ENCODE measurements at places on chromosomes 4 and X.

- DNase-seq, result no peak
These were observed 5.2 kb upstream of the ENAM start for GRCh38 chr4:70623323-70623722.

- DNase-seq, result no peak
These were observed 34.2 kb downstream of the FAT1 start for GRCh38 chr4:186689476-186689875.

- no peak for DNase-seq
These were observed 41.4 kb upstream of the MAGEA4 start for GRCh38 chrX:151871244-151871643.

DNA sequence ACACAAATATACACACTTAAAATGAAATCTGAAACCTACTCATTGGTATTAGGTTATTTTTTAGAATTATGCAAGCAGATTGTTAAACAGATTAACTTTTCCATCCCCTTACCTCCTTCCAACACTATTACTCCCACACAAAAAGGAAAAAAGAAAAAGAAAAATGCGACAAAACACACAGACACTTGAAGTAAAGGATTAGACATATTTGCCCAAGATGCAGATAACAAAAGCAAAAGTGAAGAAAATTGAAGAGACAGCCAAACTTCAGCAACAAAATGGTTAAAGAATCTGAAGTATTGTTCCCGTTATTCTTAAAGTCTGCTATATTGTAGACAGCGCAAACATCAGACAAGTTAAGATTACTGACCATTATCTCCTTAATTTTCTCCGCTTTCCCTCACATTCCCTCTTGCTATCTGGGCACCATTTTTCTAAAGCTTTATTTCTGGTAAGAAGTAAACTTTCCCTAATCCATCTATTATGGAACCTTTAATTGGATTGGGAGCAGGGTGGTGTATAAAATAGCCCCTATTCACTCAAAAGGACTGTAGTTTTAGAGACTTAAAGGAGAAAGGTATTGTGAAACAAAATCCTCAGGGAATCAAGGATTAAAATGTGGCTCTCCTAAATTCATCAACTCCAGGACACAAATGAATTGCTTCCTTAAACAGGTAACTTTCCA, 34.7 kb upstream of the MAB21L2 start:
- no peak for DNase-seq

- no peak for DNase-seq
These were observed 36.0 kb downstream of the P2RY8 start for GRCh38 chrX:1500701-1501624.

DNA sequence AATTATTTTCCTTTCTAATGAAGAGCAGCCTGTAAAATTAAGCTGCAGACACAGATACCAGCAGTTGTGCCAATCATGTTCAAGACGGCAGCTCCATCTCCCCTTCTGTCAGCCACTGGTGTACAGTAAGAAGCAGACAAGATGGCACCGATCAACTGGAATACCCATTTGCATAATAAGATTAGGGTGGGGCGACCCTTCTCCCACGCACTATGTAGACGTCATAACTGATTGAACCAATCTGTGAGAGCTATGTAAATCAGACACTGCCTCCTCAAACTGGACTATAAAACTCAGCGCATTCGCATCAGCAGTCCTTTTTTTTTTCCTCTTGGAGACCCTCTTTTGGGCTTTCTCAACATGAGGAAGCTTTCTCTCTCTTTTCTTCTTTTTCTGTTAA, 40.4 kb upstream of the INTS6L start:
- no peak for DNase-seq

GRCh38 chr4:102469806-102470205, 31.4 kb upstream of the NFKB1 start:
- DNase-seq, result no peak

GRCh38 chrX:97909245-97909644, 1025.5 kb downstream of the RPA4 start:
- DNase-seq, result no peak

DNA sequence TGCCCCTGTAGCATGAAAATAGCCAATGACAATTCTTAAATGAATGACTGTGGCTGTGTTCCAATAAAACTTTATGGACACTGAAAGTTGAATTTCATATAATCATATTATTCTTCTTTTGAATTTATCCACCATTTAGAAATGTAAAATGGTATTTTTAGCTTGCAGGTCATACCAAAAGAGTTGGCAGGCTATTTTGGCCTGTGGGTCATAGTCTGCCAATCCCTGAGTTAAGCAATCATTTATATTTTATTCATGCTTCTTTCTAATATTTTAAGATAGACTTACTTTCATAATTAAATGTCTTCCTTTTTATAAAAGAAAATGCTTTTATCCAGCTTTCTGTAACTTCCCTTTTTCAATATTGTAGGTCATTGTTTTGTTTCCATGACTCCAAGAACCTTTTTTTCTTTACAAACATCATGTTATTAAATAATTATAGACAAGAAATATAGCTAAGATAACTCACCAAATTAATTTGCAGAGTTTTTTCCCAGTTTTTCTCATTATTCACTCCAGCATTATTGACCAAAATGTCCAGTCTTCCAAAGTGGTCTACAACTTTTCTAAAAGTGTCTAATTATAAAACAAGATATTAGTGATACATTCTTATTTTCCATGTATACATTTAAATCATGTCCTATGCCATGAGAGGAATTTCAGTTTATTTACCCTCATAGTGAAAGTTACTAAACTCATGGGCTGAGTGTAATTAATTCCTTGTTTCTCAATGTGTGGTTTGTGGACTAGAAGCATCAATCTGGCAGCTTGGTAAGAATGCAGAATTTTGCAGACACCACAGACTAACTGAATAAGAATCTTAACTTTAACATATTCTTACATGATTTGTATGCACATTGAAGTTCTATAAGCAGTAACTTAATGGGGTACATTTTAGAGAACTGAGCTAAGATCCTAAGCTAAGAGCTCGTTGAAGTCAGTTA, 4.5 kb downstream of the HPGD start:
- DNase-seq, result no peak

DNA sequence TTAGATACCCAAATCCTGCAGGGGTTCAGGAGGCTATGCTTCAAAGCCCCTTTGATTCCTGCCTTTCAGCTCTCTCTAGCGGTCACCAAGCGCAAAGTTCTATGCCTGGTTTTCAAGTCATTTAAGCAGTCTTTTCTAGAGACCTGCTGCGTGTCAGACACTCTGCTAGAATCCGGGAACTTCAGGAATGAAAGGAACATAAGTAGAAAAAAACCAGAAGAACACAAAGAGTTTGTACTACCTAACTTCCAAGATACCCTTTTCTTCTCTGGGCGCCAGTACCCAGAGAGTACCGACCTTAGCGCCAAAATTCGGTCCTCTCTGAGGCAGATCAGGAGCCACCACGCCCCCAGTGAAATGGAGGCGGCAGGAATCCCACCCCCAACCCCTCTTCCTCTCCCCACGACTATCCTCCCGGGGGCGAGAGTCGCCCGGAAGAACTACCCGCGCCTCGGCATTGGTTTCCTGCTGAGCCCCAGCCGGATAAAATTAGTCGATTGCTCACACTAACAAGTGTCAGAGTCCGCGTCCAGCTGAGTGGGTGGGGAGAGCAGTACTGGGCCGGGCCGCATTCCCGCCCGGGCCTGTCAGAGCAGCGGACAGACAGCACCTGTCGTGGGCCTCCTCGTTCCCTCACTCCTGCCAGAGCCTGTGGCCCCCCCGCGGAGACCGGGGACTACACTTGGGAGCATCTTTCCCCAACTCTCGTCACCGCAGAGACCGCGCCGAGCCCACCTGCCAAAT, 78.8 kb downstream of the RLIM start:
- peak; percentile 50 for DNase-seq

- DNase-seq, result no peak
These were observed 32.1 kb upstream of the GTPBP6 start for GRCh38 chrX:350534-351323.

DNA sequence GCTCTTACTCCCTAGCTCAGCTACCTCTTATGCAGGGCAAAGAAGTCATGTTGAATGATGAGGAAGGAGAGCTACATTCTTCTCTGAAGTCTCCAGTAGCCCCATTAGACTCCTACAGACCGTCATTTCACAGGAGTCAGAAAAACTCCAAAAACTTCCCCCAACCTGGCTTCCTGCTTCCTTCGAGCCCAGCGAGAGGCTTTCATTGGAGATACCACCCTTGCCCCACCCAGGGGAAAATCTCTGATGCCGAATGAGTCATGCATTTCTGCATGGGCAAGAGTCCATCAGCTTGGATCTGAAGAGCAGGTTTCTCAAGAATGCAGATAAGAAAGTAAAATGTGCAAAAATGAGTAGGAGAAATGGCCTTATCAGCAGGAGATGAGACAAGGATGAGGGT, 53.0 kb downstream of the ARSF start:
- DNase-seq, result no peak

GRCh38 chr4:5787311-5787710, 76.3 kb downstream of the EVC start:
- no peak for DNase-seq

- no peak for DNase-seq
These were observed 131.8 kb downstream of the AFF1 start for GRCh38 chr4:87066403-87067123.

DNA sequence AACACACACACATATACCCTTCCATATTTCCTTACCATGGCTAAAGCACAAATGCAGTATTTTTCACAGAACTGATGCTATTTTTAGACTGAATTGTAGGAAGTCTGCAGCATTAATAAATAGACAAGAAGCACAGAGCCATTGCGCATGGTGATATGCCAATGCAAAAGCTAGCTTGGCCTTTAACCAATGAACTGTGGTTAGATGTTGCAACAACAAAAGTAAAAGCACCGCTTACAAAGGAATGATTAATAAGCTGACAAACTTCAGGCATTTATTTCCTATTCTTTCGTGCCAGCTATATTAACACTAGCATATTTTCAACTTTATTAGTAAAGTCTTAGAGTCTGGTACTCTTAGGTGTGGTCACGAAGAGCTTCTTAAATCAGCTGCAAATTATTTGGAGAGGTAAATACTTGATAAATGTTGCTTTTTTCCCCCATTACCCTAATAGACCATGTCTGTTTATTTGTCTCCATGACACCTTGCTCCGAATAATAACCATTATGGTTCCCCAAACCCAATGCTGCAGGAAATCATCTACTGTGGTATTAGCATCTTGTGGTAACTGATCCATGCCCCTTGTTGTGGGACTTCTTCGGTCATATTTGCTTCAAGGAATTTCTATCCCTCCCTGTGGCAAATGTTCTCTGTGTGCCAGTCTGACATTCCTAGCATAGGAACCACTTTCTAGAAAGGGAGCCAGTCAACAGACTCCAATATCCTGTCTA, 306.1 kb upstream of the TAPT1 start:
- DNase-seq, result no peak

DNA sequence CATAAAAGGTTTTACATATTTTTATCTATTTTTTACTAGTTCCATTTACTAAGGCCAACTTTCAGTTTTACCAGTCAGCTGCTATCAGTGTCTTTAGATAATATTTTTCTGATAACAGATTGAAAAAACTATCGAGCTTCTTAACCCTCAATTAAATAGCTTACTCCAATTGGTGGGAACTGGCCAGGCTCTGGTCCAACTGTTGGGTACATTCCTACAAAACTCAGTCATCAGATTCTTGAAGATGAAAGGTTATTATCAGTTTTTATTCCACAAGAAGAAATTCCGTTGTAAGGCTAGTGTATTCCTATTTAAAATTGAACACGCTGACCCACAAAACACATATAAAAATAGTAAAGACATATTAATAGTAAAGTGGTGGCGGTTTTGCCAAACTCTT, 346.2 kb downstream of the MAPK10 start:
- no peak for DNase-seq

GRCh38 chr4:147157860-147158701, 212.4 kb upstream of the TTC29 start:
- no peak for DNase-seq

DNA sequence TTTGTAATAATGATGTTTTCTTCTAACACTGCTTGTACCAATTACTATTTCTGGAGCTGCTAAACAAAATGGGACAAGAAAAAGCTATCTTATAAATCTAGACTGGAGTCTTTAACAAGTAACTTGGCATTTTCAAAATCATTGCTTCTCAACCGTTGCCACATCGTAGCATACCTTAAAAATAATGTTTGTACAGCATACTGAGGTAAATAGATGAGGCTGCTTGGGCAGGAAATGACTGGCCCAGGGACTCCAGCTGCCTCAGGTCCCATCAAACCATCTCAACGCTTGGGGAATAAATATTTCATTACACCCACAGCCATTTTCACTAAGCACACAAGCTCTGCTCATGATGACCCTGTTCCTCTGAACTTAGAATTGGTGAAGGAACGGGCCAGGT, 115.1 kb downstream of the SPANXA1 start:
- DNase-seq, result no peak

DNA sequence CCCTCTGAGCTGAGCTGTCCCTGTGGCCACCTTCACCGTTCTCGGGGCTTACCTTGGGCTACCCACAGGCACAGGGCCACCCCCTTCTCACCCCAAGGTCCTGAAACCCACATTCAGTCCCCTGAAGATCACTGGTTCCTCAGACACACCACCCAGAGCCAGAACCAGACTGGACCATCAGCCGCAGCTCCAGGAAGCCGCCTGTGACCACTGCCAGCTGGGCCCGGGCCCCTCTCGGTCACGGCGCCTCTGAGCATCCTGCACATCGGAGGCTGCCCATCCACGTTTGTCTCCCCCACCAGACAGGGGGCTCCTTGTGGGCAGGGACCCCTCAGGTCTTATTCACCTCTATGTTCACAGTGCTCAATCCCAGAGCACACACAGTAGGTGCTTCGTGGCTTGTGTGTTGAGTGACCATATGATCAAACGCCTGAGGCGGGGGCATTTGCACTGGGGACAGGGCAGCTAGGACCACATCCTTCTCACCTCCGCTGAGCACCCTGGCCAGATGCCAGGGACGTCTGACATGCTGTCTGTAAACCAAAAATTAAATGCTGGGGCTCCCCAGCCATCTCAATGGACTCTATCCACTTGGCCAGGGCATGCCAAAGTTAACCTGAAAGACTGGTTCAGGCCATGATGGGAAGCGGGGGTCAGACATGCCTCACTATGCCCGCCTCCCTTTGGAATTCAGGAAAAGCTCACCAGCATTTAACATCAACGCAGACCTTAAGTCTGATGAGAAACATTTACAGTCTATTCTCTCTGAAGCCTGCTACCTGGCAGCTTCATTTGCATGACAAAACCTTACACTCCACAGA, 109.4 kb upstream of the AFAP1 start:
- no peak for DNase-seq

DNA sequence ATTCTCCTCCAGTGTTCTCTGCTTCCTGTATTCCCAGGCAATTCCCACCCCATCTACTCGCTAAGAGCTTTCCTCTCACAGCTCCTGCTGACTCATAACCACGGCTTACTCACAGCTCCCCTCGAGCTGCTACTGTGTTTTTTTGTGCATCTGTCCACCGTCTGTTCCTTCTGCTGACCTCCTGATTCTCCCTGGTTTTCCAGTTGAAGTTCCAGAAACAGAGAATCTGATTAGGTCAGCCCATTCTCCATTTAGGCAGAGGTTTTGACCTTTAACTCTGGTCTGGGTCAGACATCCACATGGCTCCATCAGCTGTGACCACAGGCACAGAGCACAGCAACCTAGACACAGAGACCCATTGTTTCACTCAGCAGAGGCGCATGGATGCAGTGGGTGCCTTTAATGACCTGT, 5.5 kb upstream of the SMIM20 start:
- no peak for DNase-seq

- no peak for DNase-seq
These were observed at the start of gene ACSL4 for GRCh38 chrX:109732807-109733612. ACSL4 (minus strand) TSS chrX:109733257; CDS start chrX:109683363, 49,894 bp downstream.

- DNase-seq, result no peak
These were observed 732.5 kb upstream of the AGA start for GRCh38 chr4:178174756-178175155.

GRCh38 chr4:140904904-140905303, 148.7 kb upstream of the TBC1D9 start:
- DNase-seq, result no peak

- DNase-seq, result no peak
These were observed 32.9 kb downstream of the CCKAR start for GRCh38 chr4:26457412-26457811.

Measured in NCI-H1417 treated with DMSO at 0.1 percent for 48 hours (cell line).